Fibroblast of mammary gland (primary cell): ENCODE measurements at places on chromosomes 5 and 9.
A peak's percentile ranks its signal among the peaks of the same experiment; 100 is the strongest.

GRCh38 chr5:15421921-15422412 lies 78.0 kb upstream of the FBXL7 start:
- DNase-seq: peak; percentile 39

- peak; percentile 80 for DNase-seq
These were observed 19.2 kb downstream of the DMAC1 start for GRCh38 chr9:7780261-7780988.

GRCh38 chr5:131952301-131952857 lies 6.9 kb upstream of the MEIKIN start:
- peak; percentile 24 for DNase-seq

GRCh38 chr9:89786655-89787054 lies 181.8 kb downstream of the GADD45G start:
- no peak for DNase-seq

DNA sequence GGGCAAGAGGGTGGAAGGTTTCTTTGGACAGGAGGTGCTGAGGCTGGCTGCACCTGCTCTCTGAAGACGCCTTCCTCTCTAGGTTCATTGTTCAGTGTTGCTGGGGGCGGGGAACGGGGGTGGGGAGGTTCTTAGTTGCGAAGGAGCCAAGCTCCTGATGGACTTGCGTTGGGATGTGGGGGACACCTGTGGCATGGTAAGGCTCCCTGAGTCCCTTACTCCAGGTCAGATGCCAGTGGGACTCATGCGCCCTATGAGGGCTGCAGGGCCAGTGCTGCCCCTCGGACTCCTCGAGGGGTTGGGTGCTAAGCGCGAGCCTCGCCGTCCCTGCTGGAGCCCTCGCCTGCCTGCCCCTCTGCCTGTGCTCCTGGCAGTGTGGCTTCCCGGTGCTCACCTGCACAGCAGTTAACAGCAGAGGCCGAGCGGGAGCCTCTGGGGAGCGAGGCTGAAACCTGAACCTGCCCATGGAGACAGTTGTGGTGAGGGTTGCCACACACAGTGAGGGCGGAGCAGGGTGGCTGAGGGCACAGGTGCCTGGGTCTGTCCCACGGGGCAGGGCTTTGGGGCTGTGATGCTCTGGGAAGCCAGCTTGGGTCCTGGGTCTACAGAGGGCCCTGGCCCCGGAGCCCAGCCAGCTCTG lies 5.5 kb downstream of the RNU6ATAC start:
- no peak for DNase-seq

DNA sequence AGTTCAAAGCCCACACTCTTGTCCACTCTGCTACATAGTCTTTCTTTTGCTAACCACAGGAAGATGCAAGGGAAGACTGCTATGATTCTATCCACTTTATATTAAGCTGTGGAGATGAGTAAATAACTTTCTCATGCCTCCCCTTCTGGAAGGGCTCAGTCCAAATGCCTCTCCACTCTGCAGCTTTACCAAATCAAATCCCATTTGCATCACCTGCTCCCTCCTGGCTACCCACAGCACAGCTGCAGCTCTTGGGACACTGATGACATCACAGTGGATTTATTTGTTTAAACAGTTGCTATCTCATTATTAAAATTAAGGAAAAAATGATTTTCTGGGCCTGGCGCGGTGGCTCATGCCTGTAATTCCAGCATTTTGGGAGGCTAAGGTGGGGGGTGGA lies 1544.9 kb upstream of the WWC1 start:
- peak; percentile 27 for DNase-seq

GRCh38 chr9:131595696-131596429 lies 50.5 kb downstream of the PRRT1B start:
- DNase-seq: no peak

DNA sequence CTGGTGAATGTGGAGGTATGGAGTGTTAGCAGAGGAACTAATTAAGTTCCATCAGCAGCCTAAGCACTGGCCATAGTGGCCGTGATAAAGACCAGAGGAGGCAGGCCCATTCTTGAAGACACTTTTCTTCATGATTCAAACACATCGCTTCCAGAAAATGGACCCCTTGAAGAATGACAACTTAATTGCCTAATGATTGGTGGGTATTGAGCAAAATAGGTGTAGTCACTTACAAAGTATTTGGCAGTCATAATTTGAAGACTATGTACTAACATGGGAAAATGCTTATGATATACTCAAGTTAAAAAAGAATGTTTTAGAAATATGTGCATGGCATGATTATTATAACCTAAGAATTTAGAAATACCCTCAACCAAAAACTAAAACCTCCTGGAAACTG lies 44.8 kb downstream of the MEGF10 start:
- DNase-seq: peak; percentile 11

DNA sequence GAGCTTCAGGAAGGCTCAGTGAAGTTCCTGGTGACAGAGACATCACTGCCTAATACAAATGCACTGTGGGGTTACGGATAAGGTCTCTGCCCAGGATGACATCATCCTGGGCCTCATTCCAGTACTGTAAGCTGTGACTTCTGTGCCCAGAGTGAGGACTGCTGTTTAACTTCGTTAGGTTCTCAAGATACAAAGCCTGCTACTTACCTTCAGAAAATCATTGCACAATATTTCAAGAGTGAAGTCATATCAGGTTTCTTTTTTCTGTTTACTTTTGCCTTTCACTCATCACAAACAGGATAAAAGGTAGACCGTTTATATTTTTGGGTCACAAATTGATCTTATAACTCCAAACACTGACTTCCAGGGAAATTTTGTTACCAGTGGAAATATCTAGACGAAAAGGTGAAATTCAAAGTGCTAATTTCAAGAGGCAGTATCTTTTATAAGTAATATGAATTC lies 241.2 kb downstream of the PIK3R1 start:
- DNase-seq: peak; percentile 74

- DNase-seq: no peak
These were observed 35.7 kb upstream of the NTNG2 start for GRCh38 chr9:132125944-132126679.
